ENCODE measurements at places on chromosomes 7 and 10. TPM values are rescaled to one million over a fixed set of nuclear protein-coding genes. Genes with fewer than 3 reads are reported as not detected.

The DMBT1 gene
- 225 TPM for total RNA-seq

The EBLN1 gene
- not detected for total RNA-seq

The FAM25A gene
- not detected for total RNA-seq

The CHST15 gene
- 6.1 TPM for total RNA-seq

The TEX36 gene
- total RNA-seq = not detected

The HTR7 gene
- total RNA-seq = 0.76 TPM

The OR6V1 gene
- not detected for total RNA-seq

The FGFBP3 gene
- total RNA-seq = not detected

The MYH16 gene
- total RNA-seq = not detected

The CYP3A4 gene
- total RNA-seq = 796 TPM

The SLC12A9 gene
- 27.8 TPM for total RNA-seq

The GNGT1 gene
- total RNA-seq = not detected

The FAM13C gene
- total RNA-seq = 47.9 TPM

The ZNF804B gene
- not detected for total RNA-seq

The FMC1 gene
- total RNA-seq = 5.4 TPM

The CAMK2B gene
- total RNA-seq = 0.67 TPM

The RPEL1 gene
- total RNA-seq = 0.40 TPM

The CACNB2 gene
- total RNA-seq = 43.7 TPM

The VPS26A gene
- total RNA-seq = 71.0 TPM

The C7orf33 gene
- total RNA-seq = not detected

The GSAP gene
- 30.1 TPM for total RNA-seq

The OR2A1 gene
- total RNA-seq = not detected

The MDFIC gene
- total RNA-seq = 36.3 TPM

The CYP2C19 gene
- total RNA-seq = 146 TPM

The PTTG1IP2 gene
- total RNA-seq = not detected

The PON1 gene
- not detected for total RNA-seq

The BHLHA15 gene
- 1.6 TPM for total RNA-seq

The ARMC3 gene
- not detected for total RNA-seq

The HMX2 gene
- not detected for total RNA-seq

The FFAR4 gene
- 0.80 TPM for total RNA-seq

The CTTNBP2 gene
- 3.5 TPM for total RNA-seq

The NEUROD6 gene
- not detected for total RNA-seq

The ATOH7 gene
- 2.6 TPM for total RNA-seq

The SEMA3E gene
- total RNA-seq = 0.83 TPM

The COL1A2 gene
- total RNA-seq = 404 TPM

The PRPS1L1 gene
- not detected for total RNA-seq

The OR9A2 gene
- not detected for total RNA-seq

The MGAM2 gene
- 88.0 TPM for total RNA-seq

The TMEM248 gene
- 61.9 TPM for total RNA-seq

The FAM20C gene
- total RNA-seq = 46.4 TPM

The DPP6 gene
- total RNA-seq = not detected

The TNS3 gene
- total RNA-seq = 123 TPM

The FAM185A gene
- 28.9 TPM for total RNA-seq

The UCN3 gene
- total RNA-seq = 1.4 TPM

The SERPINE1 gene
- total RNA-seq = 2.4 TPM

The ANK3 gene
- total RNA-seq = 152 TPM

The PTF1A gene
- not detected for total RNA-seq

The UBE2H gene
- total RNA-seq = 59.4 TPM

The LOXL4 gene
- 0.85 TPM for total RNA-seq

The VIPR2 gene
- total RNA-seq = 2.5 TPM

The PTPRE gene
- 31.8 TPM for total RNA-seq

The AGR2 gene
- 282 TPM for total RNA-seq

The DGKI gene
- 0.19 TPM for total RNA-seq

Measured in Peyer's patch (tissue), 4 donors.